Urinary bladder (tissue), 4 donors: ENCODE measurements at places on chromosomes 13 and 19. TPM values are rescaled to one million over a fixed set of nuclear protein-coding genes. Genes with fewer than 3 reads are reported as not detected.

DNA sequence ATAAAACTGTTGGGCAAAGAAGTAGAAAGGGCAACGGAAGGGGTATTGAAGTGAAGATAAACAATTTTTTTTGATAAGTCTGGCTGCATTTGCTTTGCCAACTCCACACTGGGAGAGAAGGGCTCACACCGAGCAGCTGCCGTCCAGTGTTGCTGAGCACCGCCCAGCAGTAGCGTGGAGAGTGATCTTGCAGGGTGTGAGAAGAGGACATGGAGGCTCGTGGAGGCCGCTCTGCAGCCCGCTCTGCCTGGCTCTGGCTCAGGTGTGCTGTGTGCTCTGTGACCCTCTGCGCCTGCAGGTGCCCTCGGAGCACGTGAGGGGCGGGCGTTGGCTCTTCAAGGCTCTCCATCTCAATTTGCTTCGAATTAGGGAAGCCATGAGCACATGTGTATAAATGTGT is 35.9 kb upstream of the TEX29 start:
- DNase-seq = no peak

DNA sequence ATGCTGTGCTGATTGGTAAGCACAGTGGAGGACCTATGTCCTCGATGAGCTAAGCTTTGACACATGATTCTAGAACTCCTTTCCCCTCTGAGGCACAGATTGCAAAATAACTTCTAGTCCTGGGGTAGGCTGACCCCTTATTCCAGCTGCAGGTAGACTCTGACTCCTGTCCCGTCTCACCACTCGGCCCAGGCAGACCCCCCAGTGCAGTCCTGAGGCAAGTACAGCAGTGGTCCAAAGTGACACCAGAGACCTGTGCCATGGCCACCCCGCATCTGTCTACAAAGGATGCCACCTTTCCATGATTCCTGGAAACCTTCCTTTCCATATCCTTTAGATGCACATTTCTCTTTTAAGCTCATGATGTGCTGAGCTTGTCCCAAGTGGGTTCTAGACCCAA is 482.5 kb downstream of the ZNF536 start:
- no peak for DNase-seq

The CCNE1 gene
- 2.2 TPM for polyA plus RNA-seq

The CACTIN gene
- polyA plus RNA-seq = 27.7 TPM

DNA sequence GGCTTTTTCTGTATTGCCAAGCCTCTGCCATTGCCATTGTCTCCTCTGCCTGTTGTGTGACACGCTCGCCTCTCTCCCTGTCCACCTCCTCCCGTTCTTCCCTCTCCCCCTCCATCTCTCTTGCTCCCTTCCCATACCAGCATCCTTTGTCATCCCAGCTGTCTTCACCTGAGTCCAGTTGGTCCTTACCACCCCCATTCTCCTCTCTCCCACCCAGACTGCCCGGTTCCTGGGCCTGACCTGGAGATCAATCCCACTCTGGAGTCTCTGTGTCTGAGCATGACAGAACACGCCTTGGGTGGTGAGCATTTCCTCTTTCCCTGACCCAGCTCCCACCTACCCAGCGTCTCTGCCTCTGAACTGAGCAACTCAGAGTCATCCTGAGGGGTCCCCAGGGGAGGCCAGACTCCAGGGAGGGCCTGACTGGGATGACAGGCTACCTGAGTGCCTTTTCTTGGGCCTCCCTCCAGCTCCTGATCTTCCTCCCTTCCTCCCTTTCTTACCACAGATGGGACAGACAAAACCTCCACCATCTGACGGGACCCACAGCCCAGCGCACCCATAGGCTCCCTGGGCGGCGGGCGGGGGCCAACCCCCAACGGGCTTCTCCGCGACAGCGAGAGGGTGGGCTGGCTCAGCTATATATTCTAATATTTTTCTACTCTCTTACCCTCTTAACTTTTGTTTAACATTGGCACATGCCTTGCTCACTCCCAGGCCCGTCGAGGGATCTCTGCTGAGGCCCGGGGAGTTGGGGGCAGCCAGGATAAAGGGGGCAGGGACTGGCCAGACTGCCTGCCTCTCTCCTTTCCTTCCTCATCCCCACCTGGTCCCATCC is 7.7 kb downstream of the PAF1 start:
- DNase-seq = no peak

- no peak for DNase-seq
Measured at GRCh38 chr19:55479451-55480230, 3.2 kb downstream of the ZNF628 start.

DNA sequence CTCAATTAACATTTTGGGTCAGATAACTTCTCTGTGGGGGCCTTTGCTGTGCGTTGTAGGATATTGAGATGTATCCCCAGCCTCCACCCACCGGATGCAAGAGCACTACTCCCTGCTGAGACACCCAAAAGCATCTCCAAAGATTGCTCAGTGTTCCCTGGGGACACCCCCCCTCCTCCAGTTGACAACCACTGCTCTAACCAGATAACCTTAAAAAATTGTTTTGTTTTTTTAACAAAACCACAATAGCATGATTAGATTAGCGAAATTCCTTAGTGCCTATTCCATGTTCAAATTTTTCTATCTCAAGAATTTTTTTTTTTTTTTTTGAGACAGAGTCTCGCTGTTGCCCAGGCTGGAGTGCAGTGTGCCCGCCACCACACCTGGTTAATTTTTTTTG is 2.6 kb upstream of the EPN1 start:
- no peak for DNase-seq

DNA sequence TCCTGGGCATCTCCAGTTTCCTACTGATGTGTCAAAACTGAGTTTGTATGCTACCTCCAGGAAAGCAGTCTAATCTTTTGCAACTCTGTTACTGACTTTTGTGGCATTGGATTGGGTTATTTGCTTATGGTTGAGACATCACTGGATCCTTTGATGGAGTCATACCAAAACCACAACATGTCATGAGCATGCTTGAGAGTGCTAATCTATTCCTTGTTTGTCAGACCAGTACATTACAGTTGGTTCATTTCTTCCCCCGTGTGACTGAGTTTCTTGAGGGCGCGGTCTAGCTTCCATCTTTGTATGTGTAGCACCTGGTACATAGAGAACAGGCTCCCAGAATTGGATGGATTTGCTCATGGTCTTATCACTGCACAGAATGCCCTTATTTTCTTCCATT is 43.2 kb downstream of the SUGT1 start:
- DNase-seq = no peak

GRCh38 chr13:97548138-97548537 is 114.2 kb downstream of the RAP2A start:
- no peak for DNase-seq

- no peak for DNase-seq
Measured at GRCh38 chr19:7401694-7402093, 53.0 kb downstream of the ARHGEF18 start.

DNA sequence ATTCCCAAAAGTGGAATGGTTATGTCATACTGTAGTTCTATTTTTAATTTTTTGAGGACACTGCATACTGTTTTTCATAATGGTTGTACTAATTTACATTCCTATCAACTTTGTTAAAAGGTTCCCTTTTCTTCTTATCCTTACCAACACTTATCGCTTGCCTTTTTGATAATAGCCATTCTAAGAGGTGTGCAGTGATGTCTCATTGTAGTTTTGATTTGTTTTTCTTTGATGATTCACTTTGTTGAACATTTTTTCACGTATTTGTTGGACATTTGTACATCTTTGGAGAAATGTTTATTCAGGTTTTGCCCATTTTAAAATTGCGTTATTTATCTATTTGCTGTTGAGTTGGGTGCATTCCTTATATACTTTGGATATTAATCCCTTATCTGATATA is 188.8 kb upstream of the SPRY2 start:
- no peak for DNase-seq

DNA sequence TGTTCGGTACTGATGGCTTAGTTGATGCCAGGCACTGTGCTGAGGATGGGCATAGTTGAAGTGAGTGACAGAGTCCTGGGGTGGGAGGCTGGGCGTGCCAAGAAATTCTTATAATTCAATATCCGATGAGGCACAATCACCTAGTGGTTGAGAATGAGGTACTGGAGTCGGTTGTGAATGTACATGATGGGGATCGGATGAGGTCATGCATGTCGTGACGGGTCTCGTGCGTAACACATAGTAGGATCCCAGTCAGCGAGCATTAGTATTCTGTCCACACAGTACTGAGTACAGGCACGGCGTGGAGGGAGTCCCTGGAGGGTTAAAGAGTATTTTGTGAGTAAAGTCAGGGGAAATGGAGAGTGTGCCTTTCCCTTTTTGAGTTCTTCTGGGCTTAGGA is 2.8 kb downstream of the SAFB start:
- DNase-seq = no peak

GRCh38 chr19:8577247-8577646 is at the start of gene MYO1F:
Gene MYO1F, minus strand, starts transcription at chr19:8577442. Its CDS starts 133 bp downstream, at chr19:8577309.
- DNase-seq = no peak

The FFAR2 gene
- polyA plus RNA-seq = 0.05 TPM

DNA sequence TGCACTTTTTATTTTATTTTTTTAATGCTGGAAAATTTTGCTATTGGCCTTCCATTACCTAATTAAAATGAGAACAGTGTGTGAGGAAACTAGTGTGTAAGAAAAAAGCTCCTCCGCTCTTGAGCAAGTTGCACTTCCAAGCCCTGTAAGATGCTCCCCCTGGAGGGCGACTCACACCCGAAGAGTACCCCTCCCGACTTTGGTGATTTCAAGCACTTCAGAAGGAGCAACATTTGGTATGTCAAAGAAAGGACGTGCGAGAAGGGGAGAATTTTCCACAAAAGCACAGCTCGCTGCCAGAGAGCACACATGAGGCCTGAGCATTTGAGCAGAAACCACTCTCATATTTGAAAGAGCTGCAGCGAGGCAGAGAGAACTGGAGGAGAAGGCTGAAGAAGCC is 504.4 kb downstream of the FGF9 start:
- no peak for DNase-seq

DNA sequence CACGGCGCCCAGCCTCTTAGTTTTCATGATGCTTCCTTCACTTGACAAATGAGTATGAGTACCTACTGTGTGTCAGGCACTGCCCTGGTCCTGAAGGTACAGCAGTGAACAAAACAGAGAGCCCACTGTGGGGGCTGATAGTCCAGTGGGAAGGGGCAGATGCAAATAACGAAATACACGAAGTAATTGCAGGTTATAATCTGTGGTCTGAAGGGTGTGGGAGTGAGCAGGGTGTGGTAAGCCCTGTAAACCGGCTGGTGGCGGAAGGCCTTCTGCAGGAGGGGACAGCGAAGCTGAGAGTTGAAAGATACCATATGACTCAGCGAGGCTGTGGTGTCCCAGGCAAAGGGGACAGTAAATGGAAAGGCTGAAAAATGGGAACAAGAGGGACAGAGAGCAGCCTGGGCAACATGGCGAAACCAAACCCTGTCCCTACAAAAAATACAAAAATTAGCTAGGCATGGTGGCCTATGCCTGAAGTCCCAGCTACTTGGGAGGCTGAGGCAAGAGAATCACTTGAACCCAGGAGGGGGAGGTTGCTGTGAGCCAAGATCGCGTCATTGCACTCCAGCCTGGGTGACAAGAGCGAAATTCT is 60.5 kb downstream of the MAP4K1 start:
- DNase-seq = no peak

The SELENOV gene
- not detected for polyA plus RNA-seq
